Mucosa of gallbladder (tissue), 1 donor: ENCODE measurements at places on chromosomes 6 and 20. TPM values are rescaled to one million over a fixed set of nuclear protein-coding genes. Genes with fewer than 3 reads are reported as not detected.

- no peak for DNase-seq
These were observed 7.2 kb downstream of the FAM120B start for GRCh38 chr6:170313716-170314295.

DNA sequence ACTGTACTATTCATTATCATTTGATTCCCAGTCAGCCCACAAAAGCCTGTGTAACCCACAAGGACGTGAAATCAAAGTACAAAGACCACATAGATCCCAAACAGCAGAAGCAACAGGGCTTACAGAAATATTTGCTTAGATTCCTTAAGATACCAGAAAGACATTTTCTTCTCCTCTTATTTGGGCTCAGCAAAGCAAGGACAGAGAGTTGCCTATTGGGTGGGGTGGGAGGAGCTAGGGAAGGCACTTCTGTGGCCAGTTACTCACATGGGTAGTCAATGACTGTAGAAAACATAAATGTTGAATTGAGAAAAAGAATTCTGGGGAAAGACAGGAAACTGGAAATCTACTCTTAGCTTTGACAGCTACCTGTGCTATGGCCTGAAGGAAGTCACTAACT lies 19.8 kb downstream of the PDE7B start:
- no peak for DNase-seq

- DNase-seq = no peak
These were observed 131.4 kb downstream of the SYCP2 start for GRCh38 chr20:59802018-59802417.

DNA sequence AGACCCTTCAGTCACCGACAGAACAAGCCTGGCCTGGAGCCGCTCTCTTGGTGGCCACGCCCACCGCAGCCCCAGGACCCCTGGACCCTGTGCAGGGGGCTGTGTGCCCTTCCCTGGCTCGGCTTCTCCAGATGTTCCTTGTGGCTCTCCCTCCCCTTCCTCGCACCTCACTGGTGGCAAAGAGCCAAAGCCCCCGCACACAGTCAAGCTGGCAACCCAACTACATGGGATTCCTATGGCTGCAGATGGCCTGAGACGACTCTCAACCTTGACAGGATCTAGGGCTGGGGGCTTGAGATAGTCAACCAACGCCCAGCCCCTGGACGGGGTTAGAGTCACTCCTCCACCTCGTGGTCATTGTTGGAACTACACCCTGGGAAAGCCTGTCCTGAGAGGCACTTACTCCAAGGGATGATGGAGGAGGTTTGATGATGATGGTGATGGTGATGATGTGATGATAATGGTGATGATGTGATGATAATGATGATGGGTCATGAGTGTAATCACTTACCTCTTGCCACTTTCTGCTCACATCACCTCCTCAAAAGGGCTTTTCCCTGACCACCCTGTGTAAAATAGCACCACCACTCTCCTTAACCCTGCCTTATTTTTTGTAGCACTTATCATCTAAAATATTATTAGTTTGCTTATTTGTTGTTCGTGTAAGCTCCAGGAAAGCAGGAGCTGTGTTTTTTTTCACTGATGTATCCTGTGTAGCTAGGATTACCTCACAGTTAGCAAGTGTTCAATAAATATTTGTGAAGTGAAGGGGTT lies 278.4 kb downstream of the LRFN2 start:
- peak; percentile 56 for DNase-seq

- no peak for DNase-seq
These were observed 233.9 kb downstream of the PRL start for GRCh38 chr6:22062807-22063408.

DNA sequence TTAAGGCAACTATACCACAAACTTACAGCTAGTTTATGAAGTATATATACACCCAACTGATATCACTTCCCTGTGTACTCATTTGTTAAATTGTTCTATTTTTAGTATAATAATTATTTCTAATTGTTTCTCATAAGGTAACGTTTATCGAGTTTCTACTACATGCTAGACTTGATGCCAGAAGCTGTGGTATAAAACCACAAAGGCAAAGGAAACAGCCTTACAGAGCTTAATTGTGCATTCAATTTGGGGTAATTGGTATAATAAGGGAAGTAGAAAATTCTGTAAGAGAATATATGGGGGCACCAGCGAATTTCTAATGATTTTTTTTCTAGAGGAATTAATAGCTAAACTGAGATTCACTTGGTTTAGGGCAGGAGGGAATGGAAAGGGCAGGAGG lies 183.9 kb downstream of the GRM1 start:
- no peak for DNase-seq

DNA sequence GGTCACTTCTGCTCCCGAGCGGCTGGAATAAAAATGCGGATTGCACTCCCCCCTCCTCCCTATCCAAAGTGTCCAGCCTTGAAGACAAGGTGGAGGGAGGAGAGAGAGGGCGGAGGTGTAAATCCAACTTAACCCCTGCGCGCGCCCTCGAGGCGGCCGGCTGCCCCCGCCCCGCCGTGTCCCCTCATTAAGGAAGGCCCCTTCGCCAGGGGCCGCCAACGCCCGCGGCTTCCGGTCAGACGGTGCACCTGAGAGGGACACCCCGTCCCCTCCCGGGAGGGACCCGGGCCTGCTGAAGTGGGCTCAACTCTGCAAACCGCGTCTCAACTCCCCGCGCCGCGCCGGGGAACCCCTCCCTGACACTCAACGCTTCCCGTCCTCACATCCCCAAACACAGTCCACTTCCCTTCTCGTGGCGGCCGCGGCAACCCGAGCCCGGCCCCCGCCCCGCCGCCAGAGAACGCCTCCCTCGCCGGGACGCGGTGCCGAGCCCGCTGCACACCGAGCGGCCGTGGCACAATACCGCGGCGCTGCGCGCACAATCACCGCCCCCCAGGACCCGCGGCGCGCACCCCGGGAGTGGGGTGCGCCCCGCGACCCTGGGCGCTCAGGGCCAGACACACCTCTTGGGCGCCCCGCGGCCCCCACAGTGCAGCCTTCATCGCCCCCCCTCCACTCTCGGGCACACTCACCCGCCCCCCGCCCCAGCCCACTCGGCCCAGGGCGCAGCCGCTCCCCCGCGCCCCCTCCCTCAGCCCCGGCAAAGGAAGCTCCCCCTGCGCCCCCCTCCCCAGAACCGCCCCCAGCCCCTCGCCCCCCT lies 102.5 kb downstream of the NOL4L start:
- no peak for DNase-seq

- no peak for DNase-seq
These were observed 1111.4 kb upstream of the CITED2 start for GRCh38 chr6:140485740-140486449.

DNA sequence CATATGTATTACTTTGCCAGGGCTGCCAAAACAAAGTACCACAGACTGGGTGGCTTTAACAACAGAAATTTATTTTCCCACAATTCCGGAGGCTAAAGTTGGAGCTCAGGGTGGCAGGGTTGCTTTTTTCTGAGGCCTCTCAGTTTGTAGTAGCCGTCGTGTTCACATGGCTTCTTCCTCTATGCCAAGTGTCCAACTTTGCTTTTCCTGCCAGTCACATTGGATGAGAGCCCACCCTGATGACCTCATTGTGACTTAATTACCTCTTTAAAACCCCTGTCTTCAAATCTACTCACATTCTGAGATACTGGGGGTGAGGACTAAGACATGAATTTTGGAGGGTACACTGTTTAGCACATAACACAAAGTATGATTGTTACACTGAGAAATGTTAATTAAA lies 9.9 kb upstream of the ECT2L start:
- DNase-seq = no peak

- DNase-seq = no peak
These were observed 6.7 kb downstream of the SRC start for GRCh38 chr20:37352608-37352980.

DNA sequence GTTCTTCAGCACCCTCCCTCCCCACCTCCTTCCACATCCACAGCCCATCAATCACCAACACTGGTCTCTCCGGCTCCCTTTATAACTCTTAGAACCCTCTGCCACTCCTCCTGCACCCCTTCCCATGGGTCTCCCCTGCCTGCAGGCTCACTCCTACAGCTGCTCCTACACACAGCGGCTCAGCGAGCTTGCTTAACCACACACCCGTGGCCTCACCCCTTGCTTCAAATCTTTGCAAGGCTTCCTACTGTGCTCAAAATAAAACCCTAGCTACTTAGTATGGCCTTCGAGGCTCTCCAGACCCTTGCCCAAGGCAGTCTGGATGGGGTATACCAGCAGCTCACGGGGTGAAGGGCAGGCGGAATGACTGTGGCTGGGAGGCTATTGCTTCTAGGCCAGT lies 63.7 kb downstream of the JPH2 start:
- DNase-seq = no peak

DNA sequence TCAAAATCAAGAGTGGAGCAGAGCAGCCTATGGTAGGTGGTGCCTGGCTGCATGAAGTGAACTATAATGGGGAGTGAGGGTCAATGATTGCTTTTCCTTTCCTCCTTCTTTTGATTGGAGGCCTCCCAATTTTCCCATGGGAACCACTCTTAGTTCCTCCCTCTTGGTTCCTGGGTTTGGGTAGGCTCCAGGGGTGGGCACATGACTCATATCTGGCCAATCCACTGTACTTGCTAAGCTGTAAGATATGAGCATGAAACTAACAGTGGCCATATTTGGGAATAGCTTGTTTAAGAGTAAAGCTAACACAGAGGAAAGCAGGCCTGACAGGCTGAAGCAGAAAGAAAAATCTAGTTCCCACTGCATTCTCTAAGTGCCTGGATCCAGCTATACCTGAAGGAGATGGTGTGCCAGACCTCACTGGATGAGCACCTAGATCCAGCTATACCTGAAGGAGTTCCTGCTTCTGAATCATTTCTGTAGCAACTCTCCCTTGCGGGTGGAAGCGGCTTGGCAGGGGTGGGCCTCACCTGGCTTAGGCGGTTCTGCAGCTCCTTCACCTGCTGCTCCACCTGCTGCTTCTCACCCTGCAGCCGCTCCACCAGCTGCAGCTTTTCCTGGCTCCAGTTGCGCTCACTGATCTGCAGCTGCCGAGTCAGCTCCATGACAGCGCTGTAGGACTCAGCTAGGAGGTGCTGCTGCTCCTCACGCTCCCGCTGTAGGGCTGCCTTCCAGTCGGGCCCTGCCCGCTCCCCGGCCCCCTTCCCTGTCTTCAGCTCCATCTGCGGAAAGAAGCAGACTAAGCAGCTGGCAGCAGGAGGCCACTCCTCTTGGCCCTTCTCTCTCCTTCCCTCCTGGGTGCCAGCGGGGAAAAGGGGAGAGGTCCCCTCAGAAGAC lies 29.0 kb upstream of the DSN1 start:
- no peak for DNase-seq

GRCh38 chr6:164322533-164322932 lies 908.0 kb downstream of the QKI start:
- no peak for DNase-seq

GRCh38 chr20:11378252-11378651 lies 539.4 kb upstream of the BTBD3 start:
- DNase-seq = no peak

- DNase-seq = no peak
These were observed 64.0 kb downstream of the TCP11 start for GRCh38 chr6:35076997-35077712.

GRCh38 chr6:136405420-136406029 lies 115.9 kb upstream of the BCLAF1 start:
- DNase-seq = peak; percentile 11

- no peak for DNase-seq
These were observed 398.8 kb downstream of the RNF144B start for GRCh38 chr6:18785810-18786490.

GRCh38 chr20:18995455-18995854 lies 181.9 kb downstream of the SCP2D1 start:
- DNase-seq = no peak

GRCh38 chr6:83708970-83709747 lies at the start of gene SNAP91:
Gene SNAP91, minus strand, starts transcription at chr6:83709101. Its CDS starts 1,174 bp downstream, at chr6:83707927.
- no peak for DNase-seq

PREX1 gene
- 29.8 TPM for total RNA-seq

DLK2 gene
- total RNA-seq = 0.37 TPM

PLCB4 gene
- total RNA-seq = 27.2 TPM

WFDC5 gene
- not detected for total RNA-seq

CBLN4 gene
- total RNA-seq = not detected

JAG1 gene
- total RNA-seq = 36.8 TPM

HLA-DQB1 gene
- total RNA-seq = 23.2 TPM

IP6K3 gene
- total RNA-seq = 0.26 TPM
